HCEC 1CT (cell line): ENCODE measurements at places on chromosomes 7 and 10.

DNA sequence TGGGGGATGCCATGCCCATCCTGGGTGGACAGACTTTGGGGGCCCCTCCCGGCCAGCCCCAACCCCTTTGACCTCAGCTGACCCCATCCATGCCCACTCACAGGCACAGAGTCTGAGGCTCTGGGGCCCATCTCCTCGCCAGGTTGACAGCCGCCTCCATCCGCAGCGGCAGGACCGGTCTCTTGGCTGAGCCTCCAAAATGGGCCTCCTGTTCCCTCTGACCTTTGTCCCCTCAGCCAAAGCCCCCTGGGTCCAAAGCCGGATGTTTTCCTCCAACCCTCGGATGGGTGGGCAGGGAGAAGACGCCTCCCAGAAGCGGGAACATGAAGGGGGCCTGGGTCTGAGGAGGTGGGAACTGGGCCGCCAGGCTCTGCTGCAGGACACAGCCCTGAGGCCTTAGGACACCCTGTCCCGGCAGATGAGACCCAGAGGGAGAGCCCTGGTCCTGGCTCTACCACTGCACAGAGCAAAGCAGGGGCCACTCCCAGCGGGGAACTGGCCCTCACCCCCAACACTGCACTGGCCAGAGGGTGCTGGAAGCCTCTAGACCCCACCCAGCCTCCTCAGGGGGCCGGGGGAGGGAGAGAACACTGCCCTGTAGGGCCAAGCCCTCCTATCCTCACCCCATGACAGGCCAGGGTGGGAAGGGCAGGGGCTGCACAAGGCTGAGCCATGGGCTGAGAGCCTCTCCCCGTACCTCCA, 12.6 kb downstream of the PDGFA start:
- DNase-seq = no peak

DNA sequence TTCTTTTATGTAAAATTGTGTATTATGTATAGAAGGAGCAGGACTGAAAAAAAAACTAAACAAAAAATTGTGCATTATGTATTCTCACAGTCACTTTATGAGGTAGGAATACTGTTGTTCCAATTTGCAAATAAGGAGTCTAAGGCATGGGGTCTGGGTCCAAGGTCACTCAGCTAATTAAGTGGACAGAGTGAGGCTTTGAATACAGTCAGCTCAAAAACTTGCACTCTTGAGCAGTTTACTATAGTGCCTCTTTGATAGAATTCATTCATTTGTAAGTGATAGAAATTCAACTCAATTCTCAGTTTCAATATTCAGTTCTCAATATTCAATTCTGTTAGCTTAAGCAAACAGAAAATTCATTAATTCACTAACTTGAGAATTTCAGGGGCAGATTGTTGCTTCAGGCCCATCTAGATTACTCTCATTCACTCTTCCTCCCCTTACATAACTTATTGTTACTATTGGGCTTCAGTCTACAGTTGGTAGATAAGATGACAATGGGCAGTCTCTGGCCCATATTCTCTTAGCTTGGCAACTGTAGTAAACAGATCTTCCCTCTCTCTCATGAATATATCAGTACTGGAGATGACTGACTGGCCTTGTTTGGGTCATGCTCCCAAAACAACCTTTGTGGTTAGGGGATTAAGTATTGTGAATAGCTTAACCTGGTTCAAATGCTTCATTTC, 86.6 kb downstream of the BTAF1 start:
- DNase-seq = no peak

DNA sequence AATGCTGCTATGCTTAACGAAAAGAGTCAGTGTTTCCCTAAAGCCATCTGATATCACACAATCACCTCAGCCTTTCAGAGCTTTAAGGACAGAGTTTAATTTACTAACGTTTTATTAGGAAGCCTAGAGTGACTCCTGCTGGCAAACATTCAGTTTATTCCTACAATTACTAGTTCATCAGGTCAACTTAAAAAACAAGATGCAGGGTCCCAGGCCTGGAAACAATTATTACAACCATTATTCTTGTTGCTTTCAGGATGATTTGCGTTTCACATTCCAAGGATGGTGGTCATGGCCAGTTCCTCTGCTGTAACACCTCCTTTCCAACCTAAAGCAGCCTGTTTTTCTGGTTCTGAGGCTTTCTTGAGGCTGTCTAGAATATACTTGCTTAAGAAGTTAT, 1.5 kb upstream of the FAM53B start:
- DNase-seq = peak; percentile 39

DNA sequence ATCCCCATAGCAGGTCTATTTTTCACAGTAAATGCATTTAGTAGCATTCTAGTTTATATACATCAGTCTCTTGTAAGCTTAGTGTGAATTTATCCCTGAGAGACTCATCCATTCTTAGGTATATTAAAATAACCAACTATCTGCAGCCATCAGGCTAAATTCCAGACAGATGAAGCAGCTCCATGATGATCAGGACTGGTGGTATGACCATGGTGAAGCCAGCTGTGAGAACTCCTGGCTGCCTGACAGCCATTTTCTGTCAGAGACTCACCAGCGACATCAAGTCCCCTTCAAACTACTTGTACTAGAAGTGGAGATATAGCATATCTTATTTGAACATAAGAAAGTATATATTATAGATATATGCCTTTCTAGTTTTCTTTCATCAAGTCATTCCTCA, 70.3 kb upstream of the GSDME start:
- peak; percentile 77 for DNase-seq

DNA sequence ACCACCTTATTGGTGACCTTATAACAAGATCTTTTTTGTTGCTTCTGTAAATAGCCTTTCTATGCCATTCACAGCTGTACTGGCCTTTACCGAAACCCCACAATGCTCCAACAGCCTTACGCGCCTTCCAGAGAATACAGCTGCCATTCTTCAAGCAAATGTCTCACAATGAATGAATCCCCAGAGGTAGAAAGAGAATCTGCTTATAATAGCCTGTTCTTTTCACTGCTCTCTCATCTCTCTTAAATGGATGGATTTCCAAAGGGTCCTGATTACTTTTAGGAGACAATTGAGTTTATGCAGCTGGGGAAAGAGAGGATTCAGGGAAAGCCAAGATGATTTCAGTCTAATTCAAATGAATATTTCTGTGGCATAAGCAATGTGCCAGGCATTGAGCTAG, 183.1 kb upstream of the PDE1C start:
- DNase-seq = no peak

- peak; percentile 10 for DNase-seq
Measured at GRCh38 chr7:152000191-152000590, 25.3 kb upstream of the GALNT11 start.

DNA sequence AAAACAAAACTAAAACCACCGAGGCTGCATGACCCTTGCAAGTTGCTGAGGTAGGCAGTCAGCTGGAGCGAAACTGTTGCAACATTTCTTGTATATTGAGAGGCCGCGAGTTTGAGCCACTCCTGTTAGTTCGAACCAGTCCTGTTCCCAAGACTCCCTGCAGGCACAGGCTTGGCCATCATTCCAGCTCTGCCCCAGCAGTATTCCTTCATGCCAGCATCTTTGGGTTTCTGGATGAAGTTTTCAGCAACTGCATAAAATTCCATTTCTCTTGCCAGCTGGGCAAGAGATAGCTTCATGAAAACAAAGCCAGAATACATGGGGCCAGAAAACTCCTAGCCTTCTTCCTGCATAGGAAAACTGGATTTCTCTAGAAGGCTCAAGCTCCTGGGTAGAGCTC, 207.6 kb downstream of the FRMD4A start:
- no peak for DNase-seq

- peak; percentile 53 for DNase-seq
Measured at GRCh38 chr7:41834805-41835694, 132.2 kb upstream of the INHBA start.

DNA sequence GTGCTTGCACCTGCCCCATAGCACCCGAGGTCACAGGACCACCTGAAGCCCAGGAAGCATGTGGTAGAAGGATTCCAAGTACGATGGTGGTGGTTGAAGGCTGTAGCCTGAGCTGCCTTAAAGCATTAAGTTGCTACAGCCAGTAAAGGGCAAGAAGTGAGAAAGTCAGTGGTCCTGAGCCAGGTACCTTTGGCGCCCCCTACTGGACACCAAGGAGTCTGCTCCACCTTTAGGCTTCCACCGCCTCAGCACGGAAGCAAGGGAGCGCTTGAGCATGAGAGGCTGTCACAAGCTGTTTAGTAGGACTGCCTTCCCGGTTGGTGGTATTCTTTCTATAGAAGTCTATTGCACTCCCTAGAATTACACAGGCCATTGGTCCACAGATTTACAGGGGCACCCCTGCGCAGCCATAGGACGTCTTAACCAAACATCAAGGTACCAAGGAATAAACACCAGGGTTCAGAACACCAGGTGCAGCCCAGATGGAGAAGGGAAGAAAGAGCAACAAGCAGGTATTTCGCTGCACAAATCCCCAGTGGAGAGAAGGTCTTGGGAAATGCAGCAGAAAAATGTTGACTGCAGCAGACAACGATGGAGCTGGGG, 2.2 kb downstream of the CRTAC1 start:
- DNase-seq = peak; percentile 49

DNA sequence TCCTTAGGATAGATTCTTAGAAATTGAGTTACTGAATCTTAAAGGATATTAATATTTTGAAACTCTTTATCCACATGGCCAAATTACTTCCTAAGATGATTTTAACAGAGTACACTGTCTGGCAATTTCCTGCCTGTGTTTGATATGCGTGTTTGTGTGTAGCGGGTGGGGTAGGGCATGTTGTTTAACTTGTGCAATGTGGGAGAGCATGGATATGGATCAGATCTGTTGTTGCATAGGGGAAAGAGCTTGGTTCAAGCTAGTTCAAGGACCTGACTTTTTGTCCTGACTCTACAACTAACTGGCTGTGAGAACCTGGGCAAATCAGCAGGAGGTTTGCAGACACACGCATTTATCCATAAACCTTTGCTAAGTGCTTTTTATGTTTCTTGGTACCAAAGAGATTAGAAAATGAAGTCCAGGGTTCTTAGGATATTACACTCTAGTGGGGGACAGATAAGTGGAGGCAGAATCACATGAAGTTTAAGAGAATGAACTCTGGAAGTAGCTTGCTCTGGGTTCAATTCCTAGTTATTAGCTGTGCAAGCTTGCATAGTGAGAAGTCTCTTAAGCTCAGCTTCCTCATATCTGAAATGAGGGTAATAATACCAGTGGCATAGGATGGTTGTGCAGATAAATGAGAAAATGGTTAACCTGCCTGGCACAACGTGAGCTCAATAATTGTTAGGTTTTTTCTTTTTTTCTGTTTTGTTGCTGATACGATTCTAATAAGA, 96.3 kb upstream of the PRR15 start:
- no peak for DNase-seq

DNA sequence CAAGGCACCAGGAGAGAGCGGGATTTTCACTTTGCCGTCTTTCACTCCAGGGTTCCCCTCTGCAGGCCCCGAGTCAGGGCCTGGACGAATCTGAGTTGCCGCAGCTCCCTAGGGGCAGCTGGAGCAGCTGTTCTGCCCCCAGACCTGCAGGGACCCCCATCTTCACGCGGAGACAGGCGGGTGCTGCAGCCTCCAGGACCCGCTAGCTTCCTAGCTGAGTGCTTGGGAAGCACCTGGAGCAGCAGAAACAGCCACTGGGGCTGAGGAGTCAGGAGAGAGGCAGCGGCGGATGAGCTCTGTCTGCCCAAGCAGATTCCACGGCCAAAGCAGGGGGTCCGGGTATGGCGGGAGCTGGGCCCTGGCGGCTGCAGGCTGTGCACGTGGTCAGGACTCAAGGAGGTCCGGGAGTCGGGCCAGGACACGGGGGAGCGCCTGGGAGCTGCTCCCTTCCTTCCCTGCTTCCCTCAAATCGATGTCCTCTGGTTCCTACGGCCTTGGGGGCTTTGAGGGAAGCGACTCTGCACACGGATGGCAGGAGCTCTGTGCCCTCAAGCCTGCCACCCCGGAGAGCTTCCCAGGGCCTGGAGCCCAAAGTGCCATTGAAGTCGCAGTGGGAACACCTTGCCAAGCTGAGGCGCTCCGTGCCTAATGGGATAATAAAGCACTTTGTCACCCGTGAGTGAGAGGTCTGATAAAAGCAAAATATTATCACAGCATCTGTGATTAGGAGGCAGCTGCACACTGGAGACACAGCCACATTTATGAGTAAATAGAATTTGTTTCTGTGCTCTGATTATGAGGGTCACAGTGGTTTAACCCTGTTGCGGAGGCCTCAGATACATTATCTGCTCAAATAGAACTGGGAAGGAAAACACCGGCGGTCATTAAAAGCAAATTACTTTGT, 17.2 kb downstream of the MNX1 start:
- no peak for DNase-seq

DNA sequence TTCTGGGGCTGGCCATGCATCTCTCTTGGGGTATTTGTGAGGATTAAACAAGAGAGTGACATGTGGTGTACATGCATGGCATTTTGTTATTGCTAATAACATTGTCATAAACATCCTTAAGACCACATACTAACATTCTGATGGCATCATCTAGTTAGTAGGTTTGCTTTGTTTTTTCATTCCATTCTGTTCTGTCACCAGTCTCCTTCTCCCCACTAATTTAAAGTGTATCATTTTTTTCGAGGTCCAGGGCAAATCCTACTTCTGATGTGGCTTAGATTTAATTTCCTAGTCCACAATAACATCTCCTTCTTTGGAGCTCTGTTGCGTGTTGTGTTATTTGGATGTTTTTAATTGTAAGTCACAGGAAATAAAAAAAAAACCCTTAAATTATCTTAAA, 248.1 kb downstream of the LRMDA start:
- DNase-seq = peak; percentile 3

GRCh38 chr10:132850246-132850645, 64.3 kb upstream of the NKX6-2 start:
- no peak for DNase-seq

GRCh38 chr10:32159264-32159663, 103.0 kb upstream of the KIF5B start:
- DNase-seq = no peak

DNA sequence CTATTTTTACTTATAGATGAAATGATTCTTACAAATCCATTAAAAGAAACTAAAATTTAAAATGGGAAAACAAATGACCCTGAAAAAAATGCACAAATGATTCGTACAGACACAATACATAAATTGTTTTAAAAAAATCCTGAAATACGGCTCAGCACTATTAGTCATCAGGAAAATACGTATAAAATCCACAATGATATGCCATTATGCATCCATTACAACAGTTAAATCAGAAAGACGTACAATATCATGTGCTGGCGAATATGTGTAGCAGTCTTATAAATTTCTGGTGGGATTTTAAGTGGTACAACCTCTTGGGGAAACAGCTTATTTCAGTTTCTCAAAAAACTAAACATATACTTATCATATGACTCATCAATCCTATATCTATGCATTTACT, 600.1 kb upstream of the STEAP1 start:
- DNase-seq = no peak

DNA sequence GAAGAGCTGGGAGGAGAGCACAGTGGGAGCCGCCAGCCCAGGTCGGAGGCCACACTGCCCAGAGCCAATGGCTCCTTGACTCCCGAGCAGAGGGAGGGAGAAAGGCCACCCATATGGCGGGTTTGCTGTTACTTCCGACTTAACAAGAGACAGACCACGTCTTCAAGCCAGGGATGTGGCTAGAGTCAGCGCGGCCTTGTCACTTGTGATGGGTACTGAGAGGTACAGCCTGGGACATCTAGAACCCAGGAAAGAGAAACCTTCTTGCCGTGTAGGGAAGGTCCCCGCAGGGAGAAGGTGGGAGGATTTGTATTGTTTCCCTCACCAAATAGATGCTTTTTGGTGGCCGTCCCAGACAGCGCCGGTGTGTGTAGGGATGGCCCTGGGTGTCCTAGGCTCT, 127.6 kb downstream of the PAXIP1 start:
- DNase-seq = no peak

- peak; percentile 47 for DNase-seq
Measured at GRCh38 chr10:86899670-86900276, 57.6 kb downstream of the MMRN2 start.
